Stimulated activated naive B cell treated with anti-CD40 and anti-IgM and Interleukin-4, amounts not matched to agents 10 μg/mL and 1 μg/mL and 100 μg/mL, for 72 hours (primary cell): ENCODE measurements at places on chromosomes 2 and 18.

DNA sequence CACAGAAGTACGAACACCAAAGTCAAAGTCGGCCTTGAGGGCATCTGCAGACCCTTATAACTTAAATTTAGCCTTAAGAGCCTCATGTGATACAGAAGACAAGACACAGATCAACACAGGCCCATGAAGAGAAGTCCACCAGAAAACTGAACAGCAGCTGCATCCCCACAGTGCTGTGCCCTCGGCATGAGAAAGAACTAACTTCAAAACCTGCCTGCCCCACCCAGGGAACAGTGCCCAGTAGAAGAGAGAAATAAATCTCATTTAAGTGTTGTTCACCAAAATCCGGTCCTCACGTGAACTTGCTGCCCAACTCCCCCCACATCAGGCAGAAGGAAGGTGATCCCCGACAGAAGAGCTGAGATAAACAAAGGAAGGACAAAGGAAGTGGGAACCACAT, 73.7 kb downstream of the PXDN start:
- no peaks in the 10 kb centered on the region for H3K36me3 ChIP-seq
- H3K4me1 ChIP-seq, result no peaks in the 10 kb centered on the region
- no peak overlapping the region for H3K4me3 ChIP-seq
- no peaks in the 10 kb centered on the region for H3K27me3 ChIP-seq

- H3K27ac ChIP-seq, result no peak overlapping the region
- no peaks in the 10 kb centered on the region for H3K4me1 ChIP-seq
- H3K27me3 ChIP-seq, result peaks cover 5% of the 10 kb centered on the region
- no peak for DNase-seq
Observed at GRCh38 chr18:36629138-36629530, 199.7 kb downstream of the TPGS2 start.

DNA sequence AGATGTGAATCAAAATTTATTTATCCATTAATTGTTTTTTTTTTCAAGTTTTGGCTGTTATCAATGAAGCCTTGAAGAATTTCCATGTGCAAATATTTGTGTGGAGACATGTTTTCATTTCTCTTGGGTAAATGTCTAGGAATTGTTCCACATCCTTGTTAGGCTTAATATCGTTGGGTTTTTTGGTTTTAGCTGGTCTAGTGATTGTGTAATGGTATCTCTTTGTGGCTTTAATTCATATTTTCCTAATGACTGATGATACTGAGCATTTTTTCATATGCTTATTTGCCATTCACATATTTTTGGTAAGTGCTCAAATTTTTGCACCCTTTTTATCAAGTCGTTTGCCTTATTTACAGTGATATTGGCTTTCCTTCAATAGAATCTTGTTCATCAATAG, 250.3 kb upstream of the EPHA4 start:
- DNase-seq, result no peak
- no peak overlapping the region for H3K27ac ChIP-seq
- H3K4me1 ChIP-seq, result no peaks in the 10 kb centered on the region
- no peak overlapping the region for H3K4me3 ChIP-seq
- H3K27me3 ChIP-seq, result no peaks in the 10 kb centered on the region

GRCh38 chr2:176152350-176153181, 1.2 kb downstream of the HOXD4 start:
- peaks cover 68% of the 10 kb centered on the region for H3K27me3 ChIP-seq
- DNase-seq, result no peak
- H3K36me3 ChIP-seq, result peaks cover 7% of the 10 kb centered on the region
- H3K4me3 ChIP-seq, result no peak overlapping the region
- no peak overlapping the region for H3K27ac ChIP-seq
- peaks cover 15% of the 10 kb centered on the region for H3K4me1 ChIP-seq

- DNase-seq, result no peak
- no peak overlapping the region for H3K4me3 ChIP-seq
- no peaks in the 10 kb centered on the region for H3K27me3 ChIP-seq
- peaks cover 64% of the 10 kb centered on the region for H3K4me1 ChIP-seq
Observed at GRCh38 chr2:121532894-121533293, 2.2 kb downstream of the RNU4ATAC start.

- H3K36me3 ChIP-seq, result peaks cover 27% of the 10 kb centered on the region
- no peaks in the 10 kb centered on the region for H3K27me3 ChIP-seq
- peak overlapping the region; percentile 84 for H3K4me3 ChIP-seq
- H3K27ac ChIP-seq, result peak overlapping the region; percentile 71
- H3K4me1 ChIP-seq, result peaks cover 11% of the 10 kb centered on the region
- no peak for DNase-seq
Observed at GRCh38 chr18:10559553-10560451, 34.0 kb downstream of the NAPG start.

DNA sequence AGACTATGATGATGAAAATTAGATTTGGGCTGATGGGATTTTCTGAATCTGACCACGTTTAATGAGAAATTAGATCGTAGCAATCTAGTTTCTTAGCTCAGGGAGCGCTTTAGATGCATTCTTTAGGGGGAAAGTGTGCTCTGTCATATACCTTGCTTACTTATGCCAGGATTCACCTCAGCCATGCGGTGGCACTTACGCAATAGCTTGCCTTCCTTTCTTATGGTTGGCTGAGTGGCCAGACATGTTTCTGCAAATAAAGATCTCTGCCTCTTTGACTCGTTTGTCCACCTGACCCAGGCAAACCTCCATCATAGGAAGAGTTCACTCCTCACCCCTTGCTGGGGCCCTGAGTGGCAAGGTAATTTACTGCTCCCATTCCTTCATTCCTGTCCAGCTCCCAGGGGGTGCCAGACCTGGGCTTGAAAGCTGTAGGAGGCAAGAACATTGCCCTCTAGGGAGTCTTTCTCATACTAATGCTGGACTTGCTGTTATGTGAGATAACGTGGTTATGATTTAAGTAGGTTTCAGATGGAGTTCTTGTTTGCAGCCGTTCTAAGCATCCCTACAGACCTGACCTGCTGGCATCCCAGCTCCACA, 57.1 kb downstream of the FBLN7 start:
- no peaks in the 10 kb centered on the region for H3K27me3 ChIP-seq
- DNase-seq, result no peak
- H3K4me1 ChIP-seq, result peaks cover 9% of the 10 kb centered on the region
- no peak overlapping the region for H3K4me3 ChIP-seq

DNA sequence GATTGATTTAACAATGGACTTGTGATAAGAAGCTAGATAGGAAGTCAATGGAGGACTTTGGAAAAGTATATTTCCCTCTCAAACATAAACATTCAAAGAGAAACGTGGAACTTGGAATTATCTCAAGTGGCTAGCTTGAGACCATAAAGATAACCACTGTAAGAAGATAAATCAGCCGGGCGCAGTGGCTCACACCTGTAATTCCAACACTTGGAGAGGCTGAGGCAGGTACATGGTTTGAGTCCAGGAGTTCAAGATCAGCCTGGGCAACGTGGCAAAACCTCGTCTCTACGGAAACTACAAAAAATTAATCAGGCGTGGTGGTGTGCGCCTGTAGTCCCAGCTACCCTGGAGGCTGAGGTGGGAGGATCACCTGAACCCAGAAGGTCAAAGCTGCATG, 405.9 kb upstream of the ACVR2A start:
- no peaks in the 10 kb centered on the region for H3K36me3 ChIP-seq
- H3K4me1 ChIP-seq, result no peaks in the 10 kb centered on the region
- no peak overlapping the region for H3K27ac ChIP-seq
- no peak for DNase-seq
